Cerebellar cortex (tissue), 1 donor: ENCODE measurements at places on chromosomes 12 and 14.
A peak's percentile ranks its signal among the peaks of the same experiment; 100 is the strongest.

DNA sequence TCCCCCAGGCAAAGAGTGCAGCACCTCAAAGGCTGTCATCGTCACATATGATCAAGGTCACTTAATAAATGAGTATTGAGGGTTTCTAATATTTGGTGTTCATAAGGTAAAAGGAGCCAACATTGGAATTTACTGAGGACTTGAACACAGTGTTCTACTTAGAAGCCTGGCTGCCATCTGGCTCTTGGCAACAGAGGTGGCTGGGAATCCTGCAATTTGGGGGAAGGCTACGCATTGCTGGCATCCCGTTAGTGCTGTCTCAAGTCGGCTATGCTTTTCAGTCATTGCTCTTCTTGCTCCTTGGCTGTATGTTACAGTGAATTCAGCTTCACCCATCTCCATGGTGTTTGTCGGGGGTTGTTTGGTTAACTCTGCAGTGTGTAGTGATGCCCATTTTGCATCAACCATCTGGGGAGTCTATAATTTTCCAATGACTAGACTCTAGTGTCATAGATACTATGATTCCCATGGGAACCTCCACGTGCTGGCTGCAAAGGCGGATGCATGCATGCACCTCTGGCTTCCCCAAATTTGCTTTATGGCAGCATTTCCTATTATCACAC lies 12.9 kb upstream of the SLC24A4 start:
- peak; percentile 27 for DNase-seq

- DNase-seq: no peak
These were observed 43.8 kb downstream of the EVL start for GRCh38 chr14:100108840-100109593.

DNA sequence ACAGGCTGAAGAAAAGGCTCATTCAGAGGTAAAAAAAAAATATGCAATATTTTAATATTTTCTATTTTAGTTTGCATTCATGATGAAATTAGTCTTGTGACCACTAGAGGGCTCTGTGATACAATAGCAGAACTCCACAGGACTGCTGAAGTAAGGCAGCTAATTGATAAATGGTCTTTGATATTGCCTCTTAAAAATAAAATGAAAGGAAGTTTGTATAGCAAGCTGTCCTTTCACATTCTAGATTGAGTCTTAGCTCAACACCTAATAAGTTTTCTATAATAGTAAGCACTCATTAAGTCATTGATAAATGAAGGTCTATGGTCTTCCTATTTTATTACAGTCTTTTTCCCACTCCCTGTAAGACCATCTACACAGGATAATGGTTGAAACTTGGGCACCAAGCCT lies 315.7 kb downstream of the NAV3 start:
- peak; percentile 70 for DNase-seq

DNA sequence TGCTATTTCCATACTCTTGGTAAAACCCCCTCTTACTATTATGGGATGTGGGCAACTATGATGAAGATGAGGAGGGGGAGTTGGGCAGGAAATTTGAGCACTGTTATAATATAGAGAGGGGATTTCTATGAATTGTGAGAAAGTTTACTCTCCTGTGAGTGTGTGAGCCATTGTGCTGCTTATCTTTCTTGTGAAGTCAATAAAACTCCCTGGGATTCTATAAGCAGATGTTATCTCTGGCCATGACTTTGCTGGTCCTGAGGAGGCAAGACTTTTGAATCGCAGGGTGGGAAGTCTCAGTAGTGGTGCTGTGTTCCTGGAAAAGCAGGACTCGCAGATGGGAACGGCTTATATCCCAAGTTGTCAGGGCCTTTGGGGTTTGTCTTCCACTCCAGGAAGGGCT lies 62.2 kb downstream of the EMP1 start:
- no peak for DNase-seq

DNA sequence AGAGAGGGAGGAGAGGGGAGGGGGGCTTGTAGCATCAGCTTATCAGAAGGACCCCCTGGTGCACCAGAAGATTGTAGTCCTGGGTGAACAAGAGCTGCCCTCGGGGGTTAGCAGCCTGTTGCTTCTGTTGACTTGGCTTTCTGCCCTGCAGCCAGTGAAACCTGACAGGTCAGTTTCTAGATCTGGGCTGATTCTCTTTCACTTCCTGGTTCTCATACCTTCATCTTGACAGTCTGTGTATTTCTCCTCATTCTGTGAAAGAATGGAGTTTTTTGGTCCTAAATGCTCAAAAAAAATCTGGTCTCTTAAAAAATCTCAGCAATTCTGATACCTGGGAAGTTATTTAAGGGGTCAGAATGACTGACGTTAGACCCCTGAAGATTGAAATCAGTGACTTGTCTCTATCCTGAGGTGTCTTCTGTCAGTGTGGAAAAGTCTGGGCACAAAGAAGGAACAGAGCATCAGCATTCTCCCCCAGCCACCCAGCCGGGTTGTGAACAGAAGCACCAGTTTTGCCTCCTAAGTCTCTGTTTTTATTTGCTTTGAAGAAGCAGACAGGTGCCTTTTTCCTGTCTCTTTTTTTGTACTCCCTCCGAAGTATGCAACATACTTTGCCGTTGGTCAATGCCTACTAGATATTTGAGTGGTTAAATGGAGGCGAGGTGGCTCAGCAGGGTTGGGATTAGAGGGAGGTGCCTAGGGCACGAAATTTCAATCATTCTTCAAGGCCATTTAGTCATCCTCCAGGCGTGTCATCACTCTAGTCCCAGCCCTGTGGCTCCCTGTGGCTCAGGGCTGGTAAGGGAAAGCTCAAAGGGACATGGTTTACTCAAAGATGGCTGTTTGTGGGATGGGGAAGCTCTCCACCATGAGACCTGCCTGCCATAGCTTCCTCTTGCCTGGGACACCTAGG lies 24.0 kb downstream of the TTC9 start:
- no peak for DNase-seq

GRCh38 chr12:123931686-123932321 lies 40.8 kb downstream of the CCDC92 start:
- no peak for DNase-seq

- DNase-seq: no peak
These were observed 408.3 kb downstream of the EGLN3 start for GRCh38 chr14:33542338-33543287.

DNA sequence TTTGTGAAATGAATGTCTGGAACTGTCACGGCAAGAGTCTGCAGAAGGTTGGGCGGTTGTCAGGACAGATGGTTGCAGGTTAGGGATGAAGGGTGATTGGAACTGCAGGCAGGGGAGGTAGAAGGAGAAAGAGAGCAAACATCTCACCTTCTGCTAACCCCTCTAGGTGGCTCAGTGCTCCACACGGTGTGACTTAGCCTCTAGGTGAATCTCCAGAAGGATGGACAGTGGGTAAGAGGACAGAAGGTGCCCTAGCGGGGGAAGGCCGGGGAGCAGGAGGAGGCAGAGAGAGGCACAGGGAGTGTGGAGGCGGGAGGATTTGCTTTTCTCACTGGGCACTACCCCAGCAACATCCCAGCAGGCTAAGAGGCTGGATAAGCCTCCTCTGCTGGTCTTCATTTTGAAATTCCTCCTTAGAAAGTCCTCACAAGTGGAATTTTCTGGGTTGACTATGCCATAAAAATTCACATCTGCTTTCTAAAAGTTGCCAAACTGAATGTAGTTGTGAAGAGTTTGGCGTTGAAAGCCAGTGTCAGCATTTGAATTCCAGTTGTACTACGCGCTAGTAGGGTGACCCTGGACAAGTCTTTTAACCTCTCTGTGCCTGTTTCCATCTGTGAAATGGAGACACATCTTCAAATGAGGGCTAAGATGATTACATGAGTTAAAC lies 10.7 kb upstream of the GPR68 start:
- peak; percentile 79 for DNase-seq

DNA sequence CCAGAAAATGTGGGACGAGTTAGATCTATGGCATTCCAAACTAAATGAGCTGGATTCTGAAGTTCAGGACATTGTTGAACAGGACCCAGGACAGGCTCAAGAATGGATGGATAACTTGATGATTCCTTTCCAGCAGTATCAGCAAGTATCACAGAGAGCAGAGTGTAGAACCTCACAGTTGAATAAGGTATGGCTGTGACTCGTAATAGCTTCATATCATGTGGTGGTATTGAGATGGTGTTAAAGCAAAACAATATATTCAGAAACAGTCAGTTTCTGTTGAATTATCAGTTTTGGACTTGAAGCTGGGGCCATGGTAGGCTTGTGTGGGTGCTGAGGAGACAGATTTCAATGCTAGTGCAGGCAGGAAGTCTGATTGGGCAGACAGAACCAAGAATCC lies 213.7 kb downstream of the ESR2 start:
- DNase-seq: no peak

GRCh38 chr14:51093371-51094281 lies 1.3 kb downstream of the TRIM9 start:
- peak; percentile 89 for DNase-seq

DNA sequence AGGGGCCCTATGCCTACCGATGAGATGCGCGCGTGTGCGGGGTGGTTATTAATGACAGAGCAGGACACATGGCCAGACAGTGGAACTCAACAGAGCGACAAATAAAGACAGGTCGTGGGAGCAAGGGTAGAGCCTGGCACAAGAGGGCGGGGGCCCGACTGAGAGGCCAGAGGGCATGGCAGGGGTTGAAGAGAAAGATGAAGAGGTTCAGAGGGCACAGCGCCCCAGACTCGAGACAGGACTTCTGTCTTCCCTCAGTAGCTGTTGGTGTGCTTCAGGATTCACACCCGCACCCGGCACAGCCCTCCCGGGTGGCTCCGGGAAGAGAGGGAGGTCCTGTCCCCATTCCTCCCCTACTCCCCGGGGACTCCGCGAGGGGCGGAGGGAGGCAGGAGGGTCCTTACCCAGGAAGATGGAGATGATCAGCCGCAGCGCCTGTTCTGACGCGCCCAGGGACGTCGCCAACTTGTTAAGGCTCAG lies 366 bp downstream of the LPCAT3 start:
- DNase-seq: no peak

DNA sequence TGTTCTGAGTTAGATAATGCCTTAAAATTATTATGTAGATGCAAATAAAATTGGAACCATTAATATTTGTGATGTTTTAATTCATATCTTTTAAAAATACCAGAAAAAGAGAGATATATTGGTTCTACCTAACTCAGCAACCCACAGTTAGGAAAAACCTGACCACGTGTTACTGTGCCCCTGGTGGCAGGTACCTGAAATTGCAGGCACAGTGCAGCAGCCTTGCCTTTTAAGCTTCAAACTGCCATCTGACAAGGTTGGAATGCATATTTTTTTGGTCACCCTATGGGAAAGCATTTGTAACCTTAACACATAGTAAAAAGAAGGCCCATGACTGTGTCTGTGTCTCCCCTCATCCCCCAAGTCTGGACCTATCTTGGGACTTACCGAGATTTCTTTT lies 109.4 kb upstream of the NOS1 start:
- no peak for DNase-seq

- no peak for DNase-seq
These were observed 152.7 kb downstream of the GXYLT1 start for GRCh38 chr12:41992022-41992421.

GRCh38 chr12:54562750-54563356 lies 13.5 kb downstream of the PDE1B start:
- DNase-seq: no peak

DNA sequence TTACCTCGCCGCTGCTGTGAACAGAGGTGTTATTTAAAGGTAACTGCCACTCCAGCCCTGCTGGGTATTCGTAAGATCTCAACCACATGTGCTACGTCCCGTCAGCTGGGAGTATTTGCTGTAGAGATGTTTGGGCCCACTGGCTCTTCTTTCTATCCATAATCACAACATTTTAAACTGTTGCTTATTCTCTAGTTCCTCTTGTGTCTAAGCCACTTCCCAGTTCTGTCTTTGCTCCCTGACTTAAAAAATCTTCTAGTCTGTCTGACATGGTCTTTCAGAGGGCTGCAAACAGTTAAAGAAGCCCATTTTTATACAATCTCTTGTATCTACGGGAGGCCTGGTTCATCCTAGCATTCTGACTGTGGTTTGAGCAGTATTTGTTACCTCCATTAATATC lies 33.2 kb upstream of the HELB start:
- no peak for DNase-seq

GRCh38 chr12:2076728-2077127 lies 23.9 kb downstream of the CACNA1C start:
- no peak for DNase-seq

GRCh38 chr14:87994974-87995373 lies 2.0 kb upstream of the GALC start:
- no peak for DNase-seq

DNA sequence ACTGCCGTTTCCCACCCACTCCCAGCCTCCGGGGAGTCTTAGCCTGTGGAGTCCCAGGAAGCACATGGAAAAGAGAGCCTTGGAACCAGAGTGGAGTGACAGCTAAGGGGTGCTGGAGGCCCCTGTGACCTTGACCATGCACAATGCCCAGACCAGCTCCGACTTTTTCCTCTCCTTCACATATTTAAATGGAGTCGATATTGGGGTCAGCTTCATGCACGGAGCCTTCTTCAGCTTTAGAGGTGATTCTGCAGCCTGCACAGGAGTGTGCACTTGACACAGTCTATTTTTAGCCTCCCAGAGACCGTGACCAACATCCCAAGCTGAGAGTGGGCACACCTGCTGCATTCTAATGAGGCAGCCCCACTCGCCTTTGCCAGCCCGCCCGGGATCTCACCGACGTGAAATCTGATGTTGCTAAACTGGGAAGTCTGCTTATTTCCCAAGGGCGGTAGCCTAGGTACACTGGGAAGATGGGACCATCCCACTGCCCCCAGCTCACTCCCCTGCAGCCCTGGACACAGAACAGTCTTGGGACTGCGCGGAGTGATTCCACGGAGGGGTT lies 47.5 kb downstream of the PRMT8 start:
- DNase-seq: peak; percentile 42

GRCh38 chr12:1691123-1692007 lies 495 bp downstream of the ADIPOR2 start:
- peak; percentile 43 for DNase-seq

GRCh38 chr14:20194101-20194500 lies 3.4 kb downstream of the OR11G2 start:
- DNase-seq: no peak

DNA sequence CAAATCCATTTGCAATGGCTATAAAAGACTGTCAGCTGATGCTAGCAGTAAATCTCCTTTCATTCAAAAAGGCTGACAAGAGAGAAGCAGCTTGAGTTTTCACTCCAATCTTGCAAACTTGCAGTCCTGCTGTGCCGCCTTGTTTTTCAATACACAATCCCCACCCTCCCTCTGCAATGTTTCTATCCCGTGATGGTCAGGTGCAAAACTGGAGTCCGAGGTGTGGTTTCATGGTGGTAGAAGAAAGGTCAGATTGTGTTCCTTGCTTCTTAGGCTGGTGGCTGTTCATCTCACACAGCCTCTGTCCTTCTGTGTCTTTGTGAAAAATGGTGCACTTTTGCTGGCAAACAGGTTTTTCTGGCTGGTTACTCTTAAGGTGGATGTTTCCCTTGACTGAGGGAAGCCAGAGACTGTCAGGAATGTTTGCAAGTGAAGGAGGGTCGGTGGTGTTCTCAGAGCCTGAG lies 27.7 kb upstream of the TBX3 start:
- no peak for DNase-seq

- no peak for DNase-seq
These were observed 30.2 kb upstream of the FICD start for GRCh38 chr12:108484845-108485244.
